ENCODE measurements at places on chromosomes 3 and 15.

DNA sequence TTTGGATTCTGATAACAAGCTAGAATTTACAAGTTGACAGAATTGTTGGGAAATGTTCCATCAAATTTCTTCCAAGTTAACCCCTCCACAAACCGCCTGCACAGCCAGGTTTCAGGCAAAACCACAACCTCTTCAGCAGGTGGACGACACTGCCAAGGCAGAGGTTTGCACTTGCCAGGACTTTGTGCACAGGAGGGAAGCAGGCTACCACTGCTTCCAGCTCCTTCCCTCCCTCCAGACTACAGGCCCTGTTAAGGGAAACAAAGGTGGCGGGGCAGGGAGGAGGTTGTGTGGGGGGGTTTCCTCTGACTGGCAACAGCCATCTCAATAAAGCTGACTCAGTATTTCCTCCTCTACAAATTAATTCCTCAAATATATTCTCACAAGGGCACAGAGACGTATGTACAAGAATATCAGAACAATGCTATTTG lies 42.2 kb downstream of the TBC1D2B start:
- no peak for DNase-seq

DNA sequence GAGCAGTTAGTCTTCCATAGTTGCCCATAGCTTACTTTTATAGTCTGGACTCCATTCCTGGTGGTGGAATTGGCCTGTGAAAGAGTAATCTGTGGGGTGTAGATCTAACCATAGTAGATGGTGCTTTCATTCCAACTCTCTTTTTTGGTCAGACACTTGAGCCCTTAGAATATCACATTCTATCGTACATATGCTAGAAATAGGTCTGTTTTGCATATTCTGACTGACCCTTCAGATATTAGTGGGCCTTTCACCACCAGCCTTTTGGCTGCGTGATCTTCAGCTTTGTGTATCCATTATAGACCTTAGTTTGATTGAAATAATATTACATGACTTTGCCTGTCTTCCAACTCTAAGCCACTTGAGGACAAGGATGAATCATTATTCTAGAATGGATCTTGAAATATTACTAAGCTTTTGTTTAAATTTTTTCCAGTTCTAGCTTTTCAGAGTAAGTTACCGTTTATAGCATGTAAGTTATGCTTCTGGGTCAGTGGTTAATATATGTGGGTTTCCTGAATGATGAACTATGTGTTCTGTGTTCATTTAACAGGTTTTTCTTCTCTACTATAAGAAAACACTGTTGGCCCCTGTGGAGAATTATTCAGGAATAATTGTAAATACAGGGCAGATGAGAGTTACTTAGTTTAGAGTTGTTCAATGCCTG lies 8.7 kb downstream of the RAB7A start:
- DNase-seq: no peak

- no peak for DNase-seq
Observed at GRCh38 chr3:87949879-87950208, 109.0 kb downstream of the CGGBP1 start.

GRCh38 chr3:122929188-122930062 lies 98.1 kb downstream of the SEMA5B start:
- DNase-seq: no peak

DNA sequence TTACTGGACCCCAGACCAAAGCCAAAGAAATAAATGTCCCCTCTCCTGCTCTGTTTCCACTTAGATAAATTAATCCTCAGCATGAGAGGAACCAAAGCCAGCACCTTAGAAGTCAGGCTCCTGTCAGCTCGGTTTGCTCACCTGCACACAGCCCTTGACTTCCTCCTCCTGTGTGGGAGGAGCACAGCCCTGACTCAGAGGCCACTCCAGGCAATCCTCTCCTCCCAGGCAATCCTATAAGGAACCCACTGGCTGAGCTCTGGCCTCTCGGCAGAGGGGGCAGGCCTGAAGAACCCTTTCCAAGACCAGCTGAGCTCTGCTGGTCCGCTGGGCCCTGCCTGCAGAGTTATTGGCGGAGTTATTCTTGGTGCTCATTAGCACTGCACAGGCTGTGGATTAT lies 30.8 kb downstream of the LIPC start:
- no peak for DNase-seq

- DNase-seq: no peak
Observed at GRCh38 chr3:73510334-73510733, 114.4 kb downstream of the PDZRN3 start.

DNA sequence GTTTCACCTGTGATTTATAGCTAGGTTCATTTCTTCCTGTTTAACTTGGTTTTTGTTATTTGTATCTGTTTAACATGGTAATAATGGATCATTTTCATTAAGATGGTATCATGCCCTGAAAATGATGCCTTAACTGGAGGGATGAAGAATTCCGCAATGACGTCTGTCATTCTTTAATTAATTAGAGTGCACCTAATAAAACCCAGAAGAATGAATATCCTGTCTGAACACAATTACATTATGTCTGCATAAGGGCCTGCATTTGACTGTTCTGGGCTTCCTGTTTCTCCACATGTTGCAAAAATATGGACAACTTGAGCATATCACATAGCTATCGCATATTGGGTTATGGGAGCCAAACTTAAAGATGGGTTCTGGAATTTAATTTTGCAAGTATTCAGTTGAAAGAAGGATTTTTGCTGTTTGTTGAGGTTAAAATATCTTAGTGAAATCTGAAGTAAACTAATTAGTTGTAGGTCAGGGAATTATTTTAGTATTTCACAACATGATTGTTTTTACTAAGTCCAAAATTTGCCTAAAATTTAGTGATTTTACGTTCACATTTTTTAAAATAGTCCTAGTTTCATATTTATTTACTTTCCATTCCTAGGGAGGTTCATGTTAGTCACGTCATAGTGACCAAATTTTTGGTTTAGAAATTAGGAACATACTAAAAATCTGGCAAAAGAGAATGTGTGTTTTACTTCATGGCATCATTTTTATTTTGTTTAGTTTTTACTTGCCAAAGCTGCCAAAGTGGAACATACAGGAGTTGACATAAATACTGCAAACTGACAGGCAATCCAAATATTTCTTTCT lies 321.0 kb upstream of the TGFBR2 start:
- DNase-seq: no peak

DNA sequence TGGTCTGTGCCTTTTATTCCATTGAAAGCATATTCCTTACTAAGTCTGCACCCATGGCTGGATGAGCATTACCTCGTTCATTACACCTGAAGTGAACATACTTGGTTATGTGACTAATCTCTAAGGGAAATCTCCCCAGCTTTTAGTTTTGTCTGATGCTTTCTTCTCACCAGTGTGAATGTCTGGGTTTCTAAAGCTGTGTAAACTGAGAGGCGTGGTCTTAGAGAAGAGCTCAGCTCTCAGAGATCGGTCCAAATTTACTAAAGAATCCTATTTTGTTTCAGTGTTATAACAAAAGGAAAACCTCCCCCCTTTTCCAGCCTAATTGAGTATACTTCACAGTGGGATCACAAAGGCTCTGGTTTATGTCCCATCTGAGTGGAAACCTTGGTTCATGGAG lies 352.3 kb downstream of the PTPRG start:
- DNase-seq: no peak

DNA sequence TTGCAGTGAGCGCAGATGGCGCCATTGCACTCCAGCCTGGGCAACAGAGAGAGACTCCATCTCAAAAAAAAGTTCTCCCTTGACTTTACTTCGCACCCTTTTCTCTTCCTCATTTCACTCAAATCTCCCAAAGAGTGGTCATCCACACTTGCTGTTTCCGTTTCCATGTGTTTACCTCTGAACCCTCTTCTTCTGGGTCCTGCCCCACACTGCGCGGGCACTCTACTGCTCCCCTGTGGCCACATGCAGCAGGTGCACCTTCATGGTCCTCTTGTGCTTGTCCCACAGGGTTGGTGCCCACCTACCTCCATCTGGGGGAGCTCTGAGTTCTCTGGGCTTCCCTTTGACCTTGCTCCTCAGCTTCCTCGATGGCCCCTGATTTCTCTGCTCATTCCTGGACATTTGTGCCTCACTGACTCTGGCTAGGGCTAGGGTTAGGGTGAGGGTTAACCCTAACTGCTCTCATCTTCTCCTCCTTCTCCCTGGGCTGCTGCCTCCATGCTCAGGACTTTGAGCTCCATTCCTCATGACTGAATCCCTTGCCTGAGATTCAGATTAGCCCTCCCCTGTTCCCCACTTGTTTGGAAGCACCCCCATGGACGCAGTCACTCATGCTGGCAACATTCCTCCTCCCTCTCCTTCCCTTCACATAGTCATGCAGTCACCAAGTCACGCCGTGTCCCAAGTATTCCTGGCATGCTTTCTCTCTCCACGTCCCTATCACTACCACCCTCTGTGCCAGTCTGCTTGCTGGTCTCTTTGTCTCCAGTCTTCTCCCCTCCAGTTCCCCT lies 26.6 kb upstream of the KY start:
- peak; percentile 69 for DNase-seq

GRCh38 chr3:118435851-118436350 lies 598.7 kb downstream of the IGSF11 start:
- no peak for DNase-seq

DNA sequence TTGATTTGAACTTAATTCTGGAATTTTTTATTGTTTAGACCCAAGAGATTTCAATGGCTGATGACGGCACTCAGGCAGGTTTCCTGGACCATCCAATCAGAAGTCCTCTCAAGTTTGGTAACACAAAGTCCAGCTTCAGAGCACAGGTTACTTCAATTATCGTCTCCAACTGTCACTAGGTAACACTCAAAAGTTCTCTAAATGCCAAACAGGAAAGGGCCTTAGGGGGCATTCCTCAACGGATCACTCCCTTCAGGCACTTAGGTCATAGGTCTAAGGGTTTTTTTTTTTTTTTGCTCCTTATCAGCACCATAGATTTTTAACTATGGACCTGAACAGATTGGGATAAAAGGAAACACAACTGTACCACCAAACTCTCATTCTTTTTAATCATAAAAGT lies 85.8 kb downstream of the MEIS2 start:
- DNase-seq: no peak

- peak; percentile 39 for DNase-seq
Observed at GRCh38 chr3:138434276-138434874, at the start of gene ESYT3. Gene ESYT3 (plus strand): TSS chr3:138434616. CDS start chr3:138434799, 183 bp downstream.

DNA sequence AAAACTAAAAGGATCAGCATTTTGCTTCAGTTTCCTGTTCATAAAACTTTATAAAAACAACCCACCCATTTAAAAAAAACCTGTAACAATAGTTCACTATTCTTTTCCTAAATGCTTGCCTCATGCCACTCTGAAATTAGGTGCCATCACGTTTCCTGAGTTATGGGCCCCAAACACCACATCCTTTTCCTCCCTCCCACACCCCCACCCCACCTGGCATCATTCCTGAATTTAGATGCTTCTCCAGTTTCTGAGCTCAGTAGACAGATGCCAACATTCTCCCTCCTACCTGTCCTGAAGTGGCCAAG lies 11.9 kb upstream of the ARHGEF3 start:
- DNase-seq: no peak

DNA sequence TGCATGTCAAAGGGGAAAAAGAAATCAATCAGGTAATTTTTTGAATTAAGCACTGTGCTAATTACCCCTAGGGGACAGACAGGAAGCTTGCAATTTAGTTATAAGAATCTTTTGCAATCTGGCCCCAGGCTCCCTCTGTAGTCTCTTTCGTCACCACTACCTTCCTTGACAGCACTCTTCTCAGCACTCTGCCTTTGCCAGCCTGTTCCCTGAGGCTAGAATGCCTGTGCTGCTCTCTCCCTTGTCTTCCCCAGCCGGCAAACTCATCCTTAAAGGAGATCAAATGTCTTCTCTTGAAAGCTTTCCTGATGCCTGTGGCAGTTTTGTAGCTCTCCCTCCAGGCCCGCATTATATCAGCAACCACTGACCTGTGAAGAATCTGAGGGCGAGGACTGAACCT lies 32.4 kb upstream of the PRTG start:
- DNase-seq: peak; percentile 14

- DNase-seq: no peak
Observed at GRCh38 chr3:153976891-153977554, 144.2 kb upstream of the ARHGEF26 start.

GRCh38 chr3:31947162-31947561 lies 33.9 kb downstream of the OSBPL10 start:
- no peak for DNase-seq

DNA sequence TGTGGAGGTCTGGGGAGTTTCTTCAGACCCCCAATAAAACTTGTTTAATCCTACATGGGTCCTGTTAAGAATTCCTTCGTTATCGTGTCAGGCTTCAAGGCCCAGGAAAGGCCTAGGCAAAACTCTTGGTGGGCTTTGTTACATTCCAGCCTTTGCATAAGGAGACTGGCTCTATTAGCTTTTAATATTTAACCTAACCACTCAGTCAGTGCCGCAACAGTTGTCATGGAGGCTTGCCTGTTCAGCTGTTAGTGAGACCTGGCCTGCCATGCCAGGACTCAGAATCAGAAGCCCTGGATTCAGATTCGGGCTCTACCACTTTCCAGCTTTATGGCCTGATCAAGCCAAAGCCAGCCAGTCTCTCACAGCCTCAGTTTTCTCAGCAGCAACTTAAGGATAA lies 19.6 kb downstream of the EIF1B start:
- DNase-seq: no peak

- DNase-seq: no peak
Observed at GRCh38 chr3:45992821-45993221, 2.8 kb downstream of the FYCO1 start.

DNA sequence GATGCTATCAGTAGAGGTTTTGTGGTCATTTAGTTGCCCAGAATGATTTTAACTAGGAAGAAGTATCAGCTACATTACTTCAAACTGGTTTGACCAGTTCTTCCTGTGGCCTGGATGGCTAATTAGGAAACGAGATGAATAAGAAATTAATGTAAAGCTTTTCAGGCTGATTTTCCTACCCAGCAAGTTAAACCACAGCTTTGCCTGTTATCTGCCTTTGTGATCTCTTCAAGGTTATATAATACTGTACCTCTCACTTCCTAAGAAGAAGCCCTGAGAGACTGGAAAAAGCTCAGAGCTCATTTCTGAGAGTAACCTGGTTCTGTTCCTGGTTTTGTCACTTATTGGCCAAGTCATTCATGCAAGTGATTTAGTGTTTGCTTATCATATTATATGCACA lies 782.2 kb upstream of the GOLIM4 start:
- no peak for DNase-seq

DNA sequence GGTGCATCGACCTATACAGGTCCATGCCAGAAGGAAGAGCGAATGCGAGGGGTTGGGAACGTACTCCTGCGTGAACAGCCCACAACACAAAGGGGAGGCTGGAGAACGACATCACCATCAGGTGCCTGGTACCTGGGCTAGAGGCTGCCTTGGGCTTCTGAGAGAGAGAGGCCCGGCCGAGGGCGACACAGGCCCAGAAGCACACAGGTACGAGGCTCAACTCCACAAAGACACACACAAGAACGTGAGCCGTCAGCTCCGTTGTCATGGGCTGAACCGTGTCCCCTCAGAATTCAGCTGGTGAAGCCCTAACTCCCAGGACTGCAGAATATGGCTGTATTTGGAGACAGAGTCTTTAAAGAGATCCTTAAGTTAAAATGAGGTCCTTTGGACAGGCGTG lies 134.3 kb downstream of the ATP10A start:
- DNase-seq: no peak

- DNase-seq: no peak
Observed at GRCh38 chr15:68572921-68573320, 5.9 kb upstream of the CORO2B start.
